ENCODE measurements at places on chromosomes 5 and 9.

DNA sequence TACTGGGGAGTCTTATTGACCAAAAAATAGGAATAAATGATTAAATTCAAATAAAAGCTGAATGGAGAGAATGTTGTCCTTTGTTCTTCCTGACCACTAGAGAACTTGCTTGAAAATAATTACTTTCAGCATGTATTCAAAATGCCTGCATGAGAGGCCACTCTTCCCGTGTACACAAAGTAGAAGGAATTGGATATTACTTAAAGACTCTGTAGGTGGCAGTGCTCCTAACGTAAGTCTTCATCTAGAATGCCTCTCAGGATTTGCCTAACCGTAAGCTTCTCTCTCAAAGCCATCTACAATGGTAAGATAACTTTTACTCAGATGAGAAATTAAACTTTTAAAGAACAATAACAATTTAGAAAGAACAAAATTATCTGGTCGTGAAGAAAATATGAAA lies 620.0 kb upstream of the CCNG1 start:
- no peak for DNase-seq

GRCh38 chr9:134826336-134827285 lies 54.0 kb upstream of the FCN2 start:
- DNase-seq = no peak

GRCh38 chr9:109780453-109781033 lies 545 bp downstream of the PALM2AKAP2 start:
- no peak for DNase-seq

DNA sequence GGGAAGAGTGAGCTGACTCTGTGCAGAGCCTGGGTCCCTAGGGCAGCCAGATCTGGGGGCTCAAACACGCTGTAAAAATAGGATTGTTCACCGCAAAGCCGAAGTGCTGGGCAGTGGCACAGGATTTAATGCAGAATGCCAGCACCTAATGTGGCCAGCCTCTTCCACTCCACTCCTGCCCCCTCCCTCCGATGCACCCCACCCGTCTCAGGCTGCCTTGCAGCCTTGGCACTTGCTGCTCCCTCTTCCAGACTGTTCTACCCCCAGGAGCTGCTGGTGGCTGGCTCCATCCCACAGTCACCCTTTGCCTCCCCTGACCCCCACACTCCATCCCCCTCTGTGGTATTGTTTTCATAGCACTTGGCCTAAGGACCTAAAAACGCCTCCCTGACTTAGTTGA lies 86.2 kb downstream of the SEMA4D start:
- no peak for DNase-seq

- no peak for DNase-seq
These were observed 203.7 kb upstream of the TAS2R1 start for GRCh38 chr5:9833871-9834270.

DNA sequence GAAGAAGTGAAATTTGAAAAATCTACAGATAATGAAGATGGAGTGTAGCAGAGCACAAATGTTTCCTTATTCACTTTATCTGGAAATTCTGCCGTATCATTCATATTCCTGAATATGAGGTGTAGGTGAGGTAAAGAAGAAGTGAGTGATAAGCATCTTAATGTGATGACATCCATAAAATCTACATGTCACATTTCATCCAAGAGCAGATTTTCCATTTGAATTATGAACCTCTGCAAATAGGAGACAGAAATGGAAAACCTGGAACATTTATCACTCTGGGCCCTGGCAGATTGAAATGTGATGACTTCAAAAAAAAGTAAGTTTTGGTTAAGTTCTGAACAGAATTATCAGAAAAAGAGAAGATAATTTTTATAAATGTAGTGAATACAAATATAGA lies 240.2 kb downstream of the CDH12 start:
- no peak for DNase-seq

GRCh38 chr9:116471093-116471906 lies 215.8 kb upstream of the TRIM32 start:
- DNase-seq = no peak

DNA sequence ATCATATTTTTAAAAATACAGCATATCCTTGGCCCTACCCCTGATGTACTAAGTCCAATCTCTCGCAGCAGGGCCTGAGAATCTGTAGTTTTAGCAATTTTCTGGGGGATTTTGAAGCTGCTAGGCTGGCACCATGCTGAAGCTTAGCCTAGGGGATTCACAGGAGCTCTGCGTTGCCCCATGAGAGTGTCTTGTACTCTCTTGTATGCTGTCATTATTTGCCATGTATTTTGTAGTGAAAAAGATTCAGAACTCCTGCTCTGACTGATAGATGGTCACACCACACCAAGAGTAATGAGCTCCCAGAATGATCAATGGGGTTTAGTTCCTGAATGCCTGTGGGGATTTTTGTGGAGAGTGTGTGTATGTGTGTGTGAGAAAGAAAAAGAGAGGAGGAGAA lies 20.7 kb upstream of the TRMT10B start:
- DNase-seq = no peak

DNA sequence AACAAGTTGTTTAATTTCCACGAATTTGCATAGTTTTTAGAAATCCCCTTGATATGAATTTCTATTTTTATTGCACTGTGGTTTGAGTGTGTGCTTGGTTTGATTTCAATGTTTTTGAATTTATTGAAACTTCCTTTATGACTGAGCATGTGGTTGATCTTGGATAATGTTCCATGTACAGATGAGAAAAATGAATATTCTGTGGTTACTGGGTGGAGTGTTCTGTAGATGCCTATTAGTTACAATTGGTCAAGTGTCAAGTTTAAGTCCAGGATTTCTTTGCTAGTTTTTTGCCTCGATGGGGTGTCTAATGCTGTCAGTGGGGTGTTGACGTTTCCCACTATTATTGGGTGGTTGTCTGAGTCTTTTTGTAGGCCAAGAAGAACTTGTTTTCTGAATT lies 319.5 kb upstream of the ACTBL2 start:
- no peak for DNase-seq

DNA sequence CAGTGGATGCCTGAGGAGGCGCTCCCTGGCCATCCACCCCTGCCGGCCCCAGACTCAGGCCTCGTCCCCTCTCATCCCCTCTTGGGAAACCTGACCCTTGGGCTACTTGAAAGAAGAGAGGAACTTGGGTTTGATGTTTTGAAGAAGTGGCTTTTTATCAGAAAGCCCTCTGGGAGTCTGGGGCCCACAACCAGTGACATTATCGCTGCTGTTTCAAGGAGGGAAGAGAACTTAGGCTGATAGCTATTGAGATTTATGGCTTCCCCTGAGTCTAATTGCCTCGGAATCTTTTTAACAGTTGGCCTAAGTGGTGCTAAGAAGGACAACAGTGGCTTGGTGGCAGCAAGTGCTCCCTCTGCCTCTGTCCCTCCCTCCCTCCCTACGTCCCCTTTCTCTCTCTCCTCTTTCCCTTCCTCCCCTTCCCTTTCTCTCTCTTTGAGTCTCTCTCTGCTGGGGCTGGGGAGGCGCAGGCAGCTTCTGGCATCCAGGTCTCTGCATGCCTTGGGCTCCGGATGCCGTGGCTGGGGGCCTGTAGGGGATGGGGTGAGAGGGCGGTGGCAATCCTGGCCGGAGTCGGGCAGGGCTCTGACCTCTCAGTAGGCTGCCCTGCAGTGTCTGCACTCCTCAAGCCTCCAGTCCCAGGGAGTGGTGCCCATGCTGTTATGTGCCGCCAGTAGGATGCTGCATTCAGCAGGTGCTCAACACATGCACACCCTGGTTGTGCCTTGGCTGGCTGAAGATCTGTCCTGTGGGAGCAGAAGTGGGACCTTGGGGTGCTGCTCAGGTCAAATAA lies 49.6 kb upstream of the RXRA start:
- DNase-seq = no peak

DNA sequence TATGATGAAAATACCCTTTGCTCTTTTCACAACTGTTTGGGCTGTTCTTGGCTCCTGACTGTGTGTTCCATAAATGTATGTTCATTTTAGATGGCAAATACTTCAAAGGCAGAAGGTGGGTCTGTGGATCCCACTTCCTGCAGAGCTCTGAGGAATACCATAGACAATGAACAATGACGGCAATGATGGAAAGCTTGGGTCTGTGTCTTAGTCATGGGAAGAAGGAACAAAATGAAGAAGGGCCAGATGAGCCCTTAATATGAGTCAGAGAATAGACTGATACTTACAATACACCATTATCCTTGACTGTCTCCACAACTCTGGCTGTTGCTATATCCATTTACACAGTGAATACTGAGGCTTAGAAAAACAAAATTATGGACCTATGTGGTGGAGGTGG lies 126.0 kb downstream of the SLIT3 start:
- no peak for DNase-seq

DNA sequence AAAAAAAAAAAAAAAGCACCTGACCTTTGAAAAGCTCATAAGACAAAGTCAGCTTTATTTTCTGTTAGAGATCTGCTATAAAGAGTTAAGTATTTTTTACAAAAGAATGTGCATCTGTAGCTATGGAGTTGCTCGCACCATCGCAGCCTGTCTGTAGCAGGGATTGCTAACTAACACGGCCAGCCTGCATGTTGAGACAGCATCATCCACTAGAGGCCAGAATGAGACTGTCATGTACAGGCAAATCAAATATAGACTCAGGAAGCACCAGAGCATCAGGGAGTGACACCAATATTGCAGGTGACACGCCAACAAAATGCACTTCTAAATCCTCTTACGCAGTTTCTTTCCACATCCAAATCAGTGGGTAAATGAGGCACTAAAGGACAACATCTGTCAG lies 136.3 kb upstream of the RASEF start:
- no peak for DNase-seq

DNA sequence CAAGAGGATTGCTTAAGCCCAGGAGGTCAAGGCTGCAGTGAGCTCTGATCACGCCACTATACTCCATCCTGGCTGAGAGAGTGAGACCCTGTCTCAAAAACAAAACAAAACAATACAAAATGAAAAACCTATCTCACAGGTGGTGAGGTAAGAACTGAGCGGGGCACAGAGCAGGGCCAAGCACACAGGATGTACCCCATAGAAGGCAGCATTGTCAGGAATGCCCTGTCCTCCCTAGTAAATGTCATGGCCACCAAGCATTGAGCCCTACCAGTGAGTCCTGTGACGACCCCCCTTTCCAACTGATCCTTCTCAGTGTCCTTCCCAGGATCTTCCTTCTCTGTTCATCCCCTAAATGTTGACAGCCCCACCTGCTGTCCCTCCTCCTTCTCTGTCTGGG lies 44.6 kb upstream of the ALDH1B1 start:
- DNase-seq = no peak

- DNase-seq = no peak
These were observed 23.8 kb downstream of the MORN5 start for GRCh38 chr9:122183501-122183900.

GRCh38 chr9:98381311-98382103 lies 126.1 kb upstream of the TBC1D2 start:
- DNase-seq = no peak

- no peak for DNase-seq
These were observed 673.4 kb upstream of the MEF2C start for GRCh38 chr5:89556215-89556913.

GRCh38 chr9:17776735-17777134 lies 197.9 kb downstream of the SH3GL2 start:
- no peak for DNase-seq

GRCh38 chr9:69919461-69920061 lies 98.9 kb downstream of the CFAP95 start:
- DNase-seq = no peak

- no peak for DNase-seq
These were observed 796 bp upstream of the TPRN start for GRCh38 chr9:137201205-137201868.

DNA sequence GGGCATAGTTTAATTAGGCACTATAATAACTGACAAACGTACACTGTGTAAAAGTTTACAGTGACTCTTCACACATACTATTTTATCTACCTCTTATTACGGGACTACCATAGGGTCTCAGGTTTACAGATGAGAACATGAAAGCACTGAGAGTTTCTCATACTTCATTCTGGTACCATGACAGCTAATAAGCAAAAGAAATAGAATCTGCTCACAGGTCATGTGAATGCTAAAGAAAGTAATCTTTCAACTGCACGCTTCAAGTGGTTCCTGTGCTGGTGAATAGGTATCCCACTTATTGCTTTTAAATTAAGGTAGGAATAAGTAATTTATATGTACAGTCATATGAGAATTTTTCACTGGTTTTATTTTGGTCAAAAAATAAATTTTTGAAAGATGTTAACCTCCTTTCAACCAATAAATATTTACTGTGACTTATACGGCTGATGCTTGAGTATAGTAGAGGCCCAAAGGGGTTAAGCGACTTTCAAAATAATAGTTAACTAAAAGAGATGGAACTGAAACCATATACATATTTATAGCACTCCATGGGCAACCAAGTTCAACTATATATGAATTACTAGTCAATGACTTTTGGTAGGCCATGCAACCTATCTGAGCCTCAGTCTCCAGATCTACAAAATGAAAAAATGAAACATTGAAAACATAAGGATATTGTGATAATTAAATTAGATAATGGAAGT lies 8.1 kb downstream of the CDKN2A start:
- no peak for DNase-seq

- no peak for DNase-seq
These were observed 71.3 kb downstream of the SH3TC2 start for GRCh38 chr5:148991566-148991965.

GRCh38 chr9:114031948-114032840 lies 45.9 kb downstream of the AMBP start:
- DNase-seq = no peak

GRCh38 chr9:107127608-107128007 lies 155.5 kb upstream of the RAD23B start:
- no peak for DNase-seq

DNA sequence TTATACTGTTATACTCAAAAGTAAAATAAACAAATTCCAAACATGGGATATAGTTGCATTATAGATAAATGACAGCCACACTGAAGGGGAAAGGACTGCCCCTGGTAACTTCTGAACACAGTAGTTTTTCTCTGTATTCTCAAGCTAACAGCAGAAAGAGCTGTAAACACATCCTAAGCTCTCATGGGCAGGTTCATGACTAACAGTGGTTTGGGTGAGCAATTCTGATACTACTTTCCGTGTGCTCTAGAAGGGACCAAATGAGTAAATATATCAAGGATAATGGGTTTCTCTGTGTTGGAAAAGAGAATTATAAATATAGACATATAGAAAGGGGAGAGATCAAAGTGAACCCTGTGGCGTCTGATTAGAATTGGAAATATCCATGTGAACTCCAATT lies 2.2 kb upstream of the LCN6 start:
- no peak for DNase-seq

GRCh38 chr5:16467363-16468219 lies 2.0 kb upstream of the ZNF622 start:
- DNase-seq = no peak

DNA sequence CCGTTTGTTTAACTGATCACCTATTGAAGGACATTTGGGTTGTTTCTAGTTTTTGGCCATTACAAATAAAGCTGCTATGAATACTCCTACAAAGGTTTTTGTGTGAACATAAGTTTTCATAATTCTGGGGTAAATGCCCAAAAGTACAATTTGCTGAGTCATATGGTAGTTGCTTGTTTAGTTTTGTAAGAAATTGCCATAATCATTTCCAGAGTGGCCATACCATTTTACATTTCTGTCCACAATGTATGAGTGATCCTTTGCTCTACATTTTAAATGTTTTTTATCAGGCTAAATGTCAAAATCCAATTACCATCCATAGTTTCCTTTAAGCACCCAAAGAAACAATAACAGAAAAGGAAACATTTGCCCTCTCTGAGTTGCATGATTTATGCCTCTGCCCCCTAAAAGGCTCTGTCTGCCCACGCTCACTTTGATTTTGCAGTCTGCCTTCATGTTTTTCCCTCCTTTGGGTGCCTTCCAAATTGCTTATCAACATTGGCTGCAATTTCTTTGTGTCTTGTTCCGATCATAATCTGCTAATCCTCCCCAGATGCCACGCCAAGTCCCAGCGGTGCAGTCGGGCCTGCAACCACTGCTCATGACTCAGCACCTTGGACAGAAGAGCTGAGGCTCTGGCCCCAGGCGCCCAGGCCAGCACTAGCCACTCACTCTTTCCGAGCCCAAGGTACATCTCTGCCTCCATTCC lies 339.2 kb downstream of the PIK3R1 start:
- DNase-seq = no peak

All from stimulated activated CD8-positive, alpha-beta memory T cell treated with anti-CD3 and anti-CD28 coated beads, Interleukin-15, amount 100 ng/mL, for 4 hours (primary cell).